ENCODE measurements at places on chromosomes 5 and 9.

DNA sequence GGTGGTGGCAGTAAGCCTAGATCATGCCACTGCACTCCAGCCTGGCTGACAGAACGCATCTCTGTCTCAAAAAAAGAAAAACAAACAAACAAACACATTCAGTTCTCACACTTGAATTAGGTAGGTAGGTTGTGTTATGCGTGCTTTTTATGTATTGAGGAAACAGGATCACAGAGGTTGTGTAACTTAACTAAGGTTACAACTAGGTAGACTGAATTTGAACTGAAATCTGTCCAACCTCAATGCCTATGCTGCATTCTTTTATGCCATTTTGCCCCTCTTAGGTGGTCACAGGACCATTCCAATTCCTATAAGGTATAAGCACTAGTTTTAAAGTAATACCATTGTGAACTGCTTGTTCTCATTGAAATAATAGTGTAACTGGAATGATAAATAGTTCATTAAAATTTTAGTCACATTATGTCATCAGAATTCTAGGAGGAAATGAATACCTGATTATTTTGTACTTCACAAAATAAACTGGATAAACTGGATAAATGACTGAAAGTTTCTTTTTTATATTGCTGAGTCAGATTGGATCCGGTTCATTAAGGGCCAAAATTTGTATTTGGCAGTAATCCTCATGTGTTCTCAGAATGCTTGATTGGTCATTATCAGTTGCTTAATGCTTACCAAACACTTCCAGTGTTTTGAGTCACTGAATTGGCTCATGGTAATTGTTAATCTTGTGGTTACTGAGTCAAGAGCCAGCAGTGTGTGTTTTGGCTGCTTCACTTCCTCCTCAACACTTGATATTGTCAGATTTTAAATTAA, 7.1 kb downstream of the UBAP1 start:
- DNase-seq: peak; percentile 100

GRCh38 chr5:178126556-178126955, 4.3 kb upstream of the RMND5B start:
- no peak for DNase-seq

DNA sequence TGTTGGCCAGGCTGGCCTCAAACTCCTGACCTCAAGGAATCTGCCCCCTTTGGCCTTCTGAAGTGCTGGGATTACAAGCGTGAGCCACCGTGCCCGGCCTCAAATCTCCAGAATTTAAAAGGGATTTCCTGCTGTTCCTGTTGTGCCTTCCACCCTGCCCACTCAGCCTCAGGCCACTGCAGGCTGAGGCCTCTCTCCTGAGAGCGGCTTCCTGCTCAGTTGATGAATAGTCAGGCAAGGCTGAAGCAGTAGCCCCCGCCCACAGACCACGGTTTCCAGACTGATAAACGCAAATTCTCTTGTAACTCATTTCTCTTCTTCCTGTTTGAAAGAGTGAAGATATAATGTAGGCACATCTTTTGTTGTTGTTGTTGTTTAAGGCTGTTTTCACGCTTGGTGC, 127.0 kb upstream of the PLCXD3 start:
- DNase-seq: no peak

GRCh38 chr9:1510712-1511111, 460.6 kb downstream of the DMRT2 start:
- peak; percentile 49 for DNase-seq

DNA sequence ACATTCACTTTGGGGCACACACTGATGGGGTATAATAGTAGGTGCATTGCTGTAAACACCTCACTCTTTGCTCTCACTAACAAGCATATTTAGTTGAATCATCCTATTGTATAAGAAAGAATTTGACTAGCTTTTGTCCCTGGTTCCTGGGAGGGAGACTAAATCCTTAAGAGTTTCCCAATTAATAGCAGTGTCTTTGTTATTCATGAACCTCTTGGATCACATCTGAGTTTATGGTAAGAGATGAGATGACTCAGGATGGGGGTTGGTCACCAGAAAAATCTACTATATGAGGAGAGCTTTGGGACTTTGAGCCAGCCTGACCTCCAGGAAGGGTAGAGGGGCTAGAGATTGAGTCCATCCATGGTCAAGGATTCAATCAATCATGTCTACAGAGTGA, 56.8 kb downstream of the PUM3 start:
- peak; percentile 54 for DNase-seq

GRCh38 chr5:59182760-59183159, 599.9 kb downstream of the RAB3C start:
- no peak for DNase-seq

DNA sequence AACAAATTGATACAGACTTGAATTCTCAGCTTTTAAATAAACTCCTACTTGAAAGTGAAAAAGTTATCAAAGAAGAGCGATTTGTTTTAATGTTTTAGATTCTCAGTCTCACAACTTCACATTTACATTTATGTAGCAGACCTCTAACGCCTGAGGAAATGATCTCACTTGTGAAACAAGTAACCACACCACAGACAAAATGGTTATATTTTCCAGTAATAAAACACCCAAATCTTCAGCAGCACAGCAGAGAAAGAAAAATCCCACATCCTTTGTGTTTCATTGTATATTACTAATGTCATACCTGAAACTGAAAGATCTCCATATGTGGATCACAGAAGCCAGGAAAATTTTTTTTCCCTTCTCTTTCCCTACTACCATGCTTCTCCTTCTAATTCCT, 29.8 kb upstream of the GZMA start:
- no peak for DNase-seq

GRCh38 chr9:137682428-137683105, 63.8 kb downstream of the EHMT1 start:
- DNase-seq: no peak

- DNase-seq: peak; percentile 24
These were observed 47.3 kb upstream of the PHYKPL start for GRCh38 chr5:178279723-178280438.

DNA sequence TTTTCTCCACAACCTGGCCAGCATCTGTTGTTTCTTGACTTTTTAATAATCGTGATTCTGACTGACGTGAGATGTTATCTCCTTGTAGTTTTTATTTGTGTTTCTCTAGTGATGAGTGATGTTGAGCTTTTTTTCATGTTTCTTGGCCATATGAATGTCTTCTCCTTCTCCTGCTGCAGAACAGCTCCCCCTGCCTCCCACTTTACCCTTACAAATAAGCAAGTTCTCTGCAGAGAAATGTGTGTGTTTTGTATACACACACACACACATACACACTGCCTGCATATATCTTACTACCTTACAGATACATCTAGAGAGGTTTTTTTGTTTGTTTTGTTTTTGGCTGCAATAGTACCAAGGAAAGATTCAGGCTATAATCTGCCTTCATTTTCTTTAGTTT, 88.7 kb upstream of the PHF24 start:
- peak; percentile 63 for DNase-seq

DNA sequence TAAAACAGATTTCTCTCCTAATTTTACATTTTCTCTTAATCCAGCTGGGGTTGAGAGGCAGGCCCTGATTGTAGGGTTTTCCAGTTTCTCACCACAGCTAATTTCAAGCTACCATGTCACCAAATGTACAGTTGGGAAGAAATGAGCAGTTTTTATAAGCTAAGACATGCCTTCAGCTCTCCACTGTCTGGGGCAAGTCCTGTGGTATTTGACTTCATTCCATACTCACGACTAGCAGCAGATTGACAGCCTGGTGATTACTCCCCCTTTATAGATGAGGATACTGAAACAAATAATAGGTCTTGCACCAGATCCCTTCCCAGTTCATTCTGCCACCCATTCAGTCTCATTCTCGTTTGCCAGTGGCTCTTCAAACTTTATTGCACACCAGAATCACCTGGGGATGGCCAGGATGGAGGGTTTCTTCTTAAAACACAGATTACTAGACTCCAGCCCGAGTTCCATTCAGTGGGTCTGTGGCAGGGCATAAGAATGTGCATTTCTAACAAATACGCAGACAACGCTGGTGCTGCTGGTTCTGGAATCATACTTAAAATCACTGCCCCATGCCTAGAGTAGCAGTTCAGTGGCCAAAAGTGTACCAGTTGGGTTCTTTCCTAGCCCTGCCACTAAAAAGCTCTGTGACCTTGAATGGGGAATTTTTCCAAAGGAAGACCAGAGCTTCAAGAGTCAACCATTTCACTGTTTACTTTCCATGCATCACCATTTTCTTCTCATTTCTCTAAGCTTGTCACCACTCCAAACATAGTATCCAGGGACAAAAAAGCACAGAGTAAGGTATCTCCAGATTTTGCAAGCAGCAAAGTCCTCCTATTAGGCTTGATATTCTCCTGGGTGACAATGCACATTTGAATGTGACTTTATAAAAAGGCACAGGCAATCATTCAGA, 64.3 kb downstream of the CSNK1A1 start:
- DNase-seq: peak; percentile 84

- no peak for DNase-seq
These were observed 144.3 kb downstream of the CDH12 start for GRCh38 chr5:22708770-22709328.

GRCh38 chr5:67205981-67206380, 9.4 kb upstream of the CD180 start:
- DNase-seq: no peak

DNA sequence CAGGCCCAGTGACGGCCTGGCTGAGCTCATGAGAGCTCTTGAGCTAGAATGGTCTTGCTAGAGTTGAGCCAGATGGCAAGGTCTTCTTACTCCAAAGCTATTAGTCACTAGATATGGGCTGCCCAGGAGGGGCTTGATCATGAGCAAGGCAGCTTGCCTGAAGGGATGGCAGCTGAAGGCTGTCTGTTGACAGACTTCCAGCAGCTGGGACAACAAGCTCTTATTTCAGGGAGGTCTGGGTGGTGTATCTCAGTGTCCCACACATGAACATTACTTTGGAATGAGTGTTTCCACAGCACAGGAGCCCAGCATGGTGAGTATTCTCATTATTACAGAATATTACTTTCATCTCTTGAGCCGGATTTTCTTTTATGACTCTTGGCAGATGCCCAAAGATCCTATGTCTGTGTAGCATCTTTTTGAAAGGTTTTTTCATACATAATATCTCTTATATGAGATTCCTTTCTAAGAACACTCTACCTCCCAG, 414.1 kb downstream of the ARHGEF28 start:
- DNase-seq: peak; percentile 77

DNA sequence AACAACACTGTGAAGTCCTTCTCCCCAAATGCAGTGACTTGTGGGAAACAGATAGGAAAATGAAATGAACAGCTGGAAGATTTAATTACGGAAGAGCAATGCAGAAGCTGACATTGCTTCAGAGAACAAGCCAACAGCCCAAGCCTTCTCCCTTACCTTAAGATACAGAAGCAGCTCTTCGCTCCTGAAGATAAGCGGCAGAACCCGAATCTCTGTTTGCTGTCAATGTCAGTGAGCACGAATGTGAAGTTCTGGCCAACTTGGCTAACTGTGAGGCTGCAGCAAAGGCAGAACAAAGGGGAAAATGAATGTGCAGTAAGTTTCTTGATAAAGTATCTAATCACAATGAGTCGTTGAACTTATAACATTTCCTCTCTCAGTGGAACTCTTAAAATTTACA, 172.4 kb downstream of the DENND1A start:
- no peak for DNase-seq

DNA sequence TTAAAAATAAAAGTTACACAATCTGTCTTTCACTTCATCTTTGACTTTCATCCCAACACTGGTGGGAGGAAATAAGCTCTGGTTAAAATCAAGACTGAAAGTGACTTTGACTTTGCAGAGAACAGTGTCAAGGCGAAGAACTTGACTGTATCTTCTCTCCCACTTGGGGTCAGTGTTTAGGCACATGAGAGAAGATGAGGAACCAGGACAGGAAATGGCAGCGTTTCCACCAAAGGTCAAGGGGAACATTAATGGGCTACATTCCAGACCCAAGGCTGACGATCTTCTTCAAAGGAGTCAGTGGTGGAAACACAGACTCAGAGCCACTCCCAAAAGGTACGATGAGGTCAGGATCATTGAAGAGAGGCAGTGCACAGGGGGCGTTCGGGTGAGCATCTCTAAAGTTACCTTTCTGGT, 409.5 kb downstream of the ARHGEF28 start:
- DNase-seq: peak; percentile 69

- DNase-seq: no peak
These were observed 504 bp upstream of the ZNF618 start for GRCh38 chr9:113875459-113876150.

- no peak for DNase-seq
These were observed 99.2 kb downstream of the GPR21 start for GRCh38 chr9:123132696-123133095.

- no peak for DNase-seq
These were observed 25.5 kb downstream of the TMEM245 start for GRCh38 chr9:109094268-109094667.

DNA sequence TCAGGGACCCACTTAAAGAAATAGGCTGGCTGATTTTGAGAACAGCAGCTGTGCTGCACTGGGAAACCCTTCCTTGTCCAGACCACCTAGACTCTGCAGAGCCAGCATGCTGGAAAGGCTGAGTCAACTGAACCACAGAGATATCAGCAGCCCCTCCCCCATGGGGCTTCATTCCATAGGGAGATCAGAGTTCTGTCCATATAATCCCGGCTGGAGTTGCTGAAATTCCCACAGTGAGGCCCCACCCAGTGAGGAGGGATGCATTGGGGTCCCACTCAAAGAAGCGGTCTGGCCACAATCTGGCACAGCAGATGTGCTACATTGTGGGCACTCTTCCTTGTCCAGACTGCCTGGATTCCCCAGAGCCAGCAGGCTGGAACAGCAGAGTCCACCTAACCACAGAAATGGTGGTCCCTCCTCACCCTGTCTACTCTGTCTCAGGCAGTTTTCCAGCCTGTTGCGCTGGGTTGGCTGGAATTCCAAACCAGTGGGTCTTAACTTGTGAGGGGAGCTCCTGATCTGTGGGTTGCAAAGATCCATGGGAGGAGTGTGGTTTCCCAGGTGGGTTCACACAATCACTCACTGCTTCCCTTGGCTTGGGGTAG, 127.1 kb downstream of the RNF180 start:
- no peak for DNase-seq

DNA sequence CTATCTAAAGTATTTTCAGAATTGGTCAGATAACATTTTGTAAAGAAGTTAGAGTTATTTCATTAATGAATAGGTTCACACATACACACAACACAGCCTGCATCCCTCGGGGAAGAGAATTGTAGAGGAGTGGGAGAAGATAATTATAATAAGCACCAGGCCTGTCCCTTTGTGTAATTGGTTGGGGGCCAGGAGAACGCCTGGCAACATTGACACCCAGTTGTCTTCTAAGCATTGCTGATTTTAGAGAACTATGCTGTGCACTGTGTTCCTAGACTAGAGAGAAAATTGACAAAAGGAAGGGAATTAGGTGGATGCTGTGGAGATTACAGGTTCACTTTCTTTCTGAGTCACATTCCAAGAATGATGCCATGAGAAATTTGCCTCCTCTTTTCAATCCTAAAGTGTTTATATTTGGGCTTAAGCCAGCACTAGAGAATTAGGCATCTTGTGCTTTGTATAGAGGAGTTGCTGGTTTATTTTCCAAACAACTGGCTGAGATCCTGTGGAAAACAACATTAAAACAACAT, 247.6 kb downstream of the COX7C start:
- no peak for DNase-seq
